Placental epithelial cell (primary cell): ENCODE measurements at places on chromosomes 6 and 20. TPM values are rescaled to one million over a fixed set of nuclear protein-coding genes. Genes with fewer than 3 reads are reported as not detected.

BCAS1 gene
- total RNA-seq = 0.11 and 0.39 TPM in 2 replicates

TINAG gene
- total RNA-seq = not detected in 2 replicates

LY6G6C gene
- 0.39 and 3.5 TPM in 2 replicates for total RNA-seq

EDEM2 gene
- total RNA-seq = 31.8 and 49.0 TPM in 2 replicates

KCNK16 gene
- not detected in 2 replicates for total RNA-seq

OTOR gene
- not detected in 2 replicates for total RNA-seq

SCGN gene
- total RNA-seq = not detected in 2 replicates

HLA-DRA gene
- total RNA-seq = not detected in 2 replicates

MLN gene
- not detected in 2 replicates for total RNA-seq

PLEKHG1 gene
- 1.5 and 3.1 TPM in 2 replicates for total RNA-seq

CGAS gene
- total RNA-seq = 2.3 and 2.7 TPM in 2 replicates

MMP24 gene
- 0.39 and 1.7 TPM in 2 replicates for total RNA-seq

VSTM2L gene
- total RNA-seq = 20.4 and 61.3 TPM in 2 replicates

PAQR8 gene
- 4.8 and 8.6 TPM in 2 replicates for total RNA-seq

ZNF311 gene
- 1.6 and 2.4 TPM in 2 replicates for total RNA-seq

RIMS1 gene
- total RNA-seq = not detected in 2 replicates

CRISP2 gene
- not detected in 2 replicates for total RNA-seq
